ENCODE measurements at places on chromosomes 2 and 18.

DNA sequence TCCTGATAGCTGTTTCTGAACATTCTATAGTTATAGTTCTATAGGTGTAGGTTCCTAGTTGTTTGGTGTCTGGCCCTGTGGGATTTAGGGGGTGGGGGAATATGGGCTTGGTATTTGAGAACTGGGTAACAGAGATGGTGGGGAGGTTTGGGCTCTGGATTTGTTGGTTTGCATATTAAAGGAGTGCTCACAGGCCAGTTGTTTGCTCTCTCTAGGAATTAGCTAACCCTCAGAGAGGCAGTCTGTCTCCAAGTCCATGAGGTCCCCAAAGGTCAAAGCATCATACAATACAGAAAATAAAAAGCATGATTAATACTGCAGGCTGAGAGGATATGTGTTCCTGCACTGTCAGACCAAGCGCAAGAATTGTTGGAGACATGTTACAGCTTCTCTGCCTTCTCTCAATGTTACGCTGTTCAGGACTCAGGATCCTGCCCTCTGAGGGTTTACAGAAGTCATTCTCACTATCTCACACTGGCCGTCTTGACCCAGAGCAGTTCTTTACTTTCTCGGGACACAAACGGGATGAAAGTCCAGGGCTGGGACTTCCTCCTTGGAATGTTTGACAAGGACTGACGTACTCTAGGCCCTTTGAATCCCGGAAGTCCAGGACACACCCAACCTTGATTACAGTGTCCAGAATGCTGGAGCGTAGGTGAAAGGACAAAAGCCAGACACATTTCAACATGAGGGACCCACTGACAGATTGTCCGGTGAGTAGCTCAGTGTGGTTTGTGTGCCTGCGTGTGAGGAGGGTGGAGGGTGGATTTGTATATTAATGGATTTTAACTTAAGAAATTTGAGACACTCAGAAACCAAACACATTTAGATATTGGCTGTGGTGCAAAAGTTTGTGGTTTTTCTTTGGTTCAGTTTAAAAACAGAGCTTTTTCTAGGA is at the start of gene NOSTRIN:
TSS of gene NOSTRIN (plus strand) at position 677 of the 898 bp plus-strand sequence. CDS start at position 687, 10 bp downstream.
- no peak for DNase-seq

DNA sequence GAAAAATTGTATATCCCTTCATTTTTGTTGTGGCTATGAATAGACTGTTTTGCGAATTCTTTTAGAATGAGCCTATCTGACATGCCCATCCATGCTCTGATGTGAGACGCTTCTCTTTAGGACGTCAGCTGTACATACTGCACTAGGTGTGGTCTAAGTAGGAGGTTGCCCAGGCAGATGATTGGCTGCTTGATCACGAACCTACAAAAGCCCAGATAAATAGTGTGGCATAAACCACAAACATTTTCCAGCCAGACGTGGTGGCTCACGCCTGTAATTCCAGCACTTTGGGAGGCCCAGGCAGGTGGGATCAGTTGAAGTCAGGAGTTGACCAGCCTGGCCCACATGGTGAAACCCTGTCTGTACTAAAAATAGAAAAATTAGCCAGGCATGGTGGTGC is 251.8 kb downstream of the AGAP1 start:
- DNase-seq: no peak

- no peak for DNase-seq
These were observed 3.4 kb downstream of the WDFY1 start for GRCh38 chr2:223941579-223942277.

DNA sequence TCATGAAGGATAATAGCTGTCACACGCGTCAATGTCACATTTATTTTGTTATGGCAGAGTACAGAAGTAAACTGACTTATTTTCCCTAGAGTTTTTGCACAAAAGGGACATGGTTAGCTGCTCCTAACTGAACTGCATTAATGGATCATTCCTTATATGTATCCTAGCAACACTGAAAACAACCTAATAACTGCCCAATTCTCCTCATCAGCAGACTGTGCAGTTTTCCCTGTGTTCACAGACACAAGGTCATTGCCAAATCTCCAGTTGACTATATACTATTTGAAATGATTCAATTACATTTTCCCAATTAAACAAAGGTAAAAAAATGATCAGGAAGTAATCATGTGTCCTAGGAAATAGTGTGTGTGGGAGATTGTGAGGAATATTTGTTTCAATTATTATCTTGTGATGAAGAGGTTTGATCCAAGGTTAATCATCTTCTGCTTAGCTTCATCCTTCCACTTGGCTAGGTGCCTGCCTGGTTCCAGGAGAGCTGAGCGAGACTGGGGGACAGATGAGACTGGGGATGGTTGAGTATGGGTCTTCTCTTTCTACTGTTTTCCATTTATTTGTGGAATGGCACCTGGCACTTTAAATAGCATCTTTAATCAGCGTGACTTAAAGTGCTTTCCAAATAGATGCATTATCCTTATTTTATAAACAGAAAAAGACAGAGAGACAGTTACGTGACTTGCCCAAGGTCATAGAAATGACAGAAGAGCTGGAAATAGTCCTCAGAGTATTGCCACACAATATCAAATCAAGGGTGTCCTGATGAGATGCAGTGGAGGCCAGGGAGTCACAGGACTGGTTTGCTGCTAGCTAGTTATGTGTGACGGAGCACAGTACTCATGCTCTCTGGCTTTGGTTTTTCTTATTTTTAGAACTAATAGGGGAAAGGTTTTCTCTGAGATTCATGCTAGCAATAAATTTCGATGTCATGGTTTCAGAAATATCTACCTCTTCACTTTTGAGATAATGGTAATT is 335.6 kb downstream of the PIK3C3 start:
- DNase-seq: no peak

DNA sequence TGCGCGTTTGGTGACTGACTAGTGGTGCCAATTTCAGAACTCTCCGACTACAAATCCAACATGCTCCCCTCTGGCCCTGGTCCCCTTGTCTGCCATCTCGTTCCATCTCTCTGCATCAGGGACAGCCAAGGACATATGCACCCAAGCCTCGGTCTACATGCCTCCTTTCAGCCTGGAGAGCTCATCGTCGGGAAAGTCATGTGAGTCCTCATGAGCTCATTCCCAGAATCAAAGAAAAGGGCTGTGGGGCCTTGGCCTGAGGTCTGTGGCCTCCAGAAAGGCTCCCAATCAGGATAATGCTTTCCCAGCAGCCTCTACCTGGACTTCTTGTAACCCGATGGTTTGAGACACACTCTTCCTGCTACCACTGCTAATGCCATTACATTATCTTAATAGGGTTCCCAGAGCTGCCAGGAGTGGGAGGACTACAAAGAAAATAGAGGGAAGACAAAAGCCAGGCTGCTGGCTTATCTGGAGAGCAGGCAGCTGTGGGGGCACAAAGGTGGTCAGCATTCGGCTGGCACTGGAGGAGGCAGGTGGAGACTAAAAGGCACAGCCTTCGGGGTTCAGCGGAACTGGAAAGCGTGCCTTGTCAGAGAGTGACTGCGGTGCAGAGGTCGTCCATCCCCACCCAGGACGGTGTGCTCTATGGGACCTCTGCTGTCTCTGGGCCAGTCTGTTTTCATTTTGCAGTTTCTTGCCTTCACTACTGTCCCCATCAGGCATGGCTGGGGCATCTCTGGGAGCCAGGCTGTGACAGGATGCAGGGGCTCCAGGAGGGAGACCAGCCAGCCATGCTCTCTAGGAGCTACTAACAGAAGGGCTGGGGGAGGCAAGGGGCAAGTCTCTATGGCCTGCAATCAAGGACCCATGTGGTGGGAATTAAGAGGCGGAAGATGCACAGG is 104.4 kb upstream of the SMAD2 start:
- no peak for DNase-seq

GRCh38 chr2:224278531-224278930 is 123.4 kb downstream of the FAM124B start:
- no peak for DNase-seq

DNA sequence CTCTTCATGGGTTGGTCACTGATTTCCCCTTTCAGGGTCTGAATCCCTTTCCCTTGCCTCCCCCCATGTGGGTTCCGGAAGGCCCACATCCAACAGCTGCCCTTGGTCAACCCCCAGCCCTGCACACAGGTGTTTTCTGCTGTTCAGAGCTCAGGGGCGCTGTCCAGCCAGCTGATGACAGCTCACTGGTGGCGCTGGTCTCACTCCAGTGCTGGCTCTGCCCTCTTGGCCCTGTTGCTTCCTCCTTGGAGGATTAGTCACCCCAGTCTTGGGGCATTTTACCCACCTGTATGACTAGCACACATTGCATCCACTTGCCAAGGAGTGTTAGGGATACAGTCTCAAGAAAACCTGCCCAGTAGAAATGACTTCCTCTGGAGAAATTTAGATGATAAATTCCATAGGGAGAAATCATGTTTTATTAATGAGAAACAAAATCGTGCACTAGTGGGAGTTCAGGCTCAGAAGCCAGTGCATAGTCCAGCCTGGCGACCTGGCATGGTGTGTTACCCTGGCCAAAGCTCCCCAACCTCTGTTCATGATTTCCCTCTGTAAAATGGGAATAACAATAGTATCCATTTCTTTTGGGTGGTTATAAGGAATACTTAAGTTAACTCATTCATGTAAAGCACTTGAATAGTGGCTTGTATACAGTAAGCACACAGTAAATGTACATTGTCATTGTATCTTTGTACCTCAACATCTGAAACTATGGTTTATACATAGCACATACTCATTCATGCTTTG is 21.6 kb downstream of the CRIM1 start:
- DNase-seq: no peak

DNA sequence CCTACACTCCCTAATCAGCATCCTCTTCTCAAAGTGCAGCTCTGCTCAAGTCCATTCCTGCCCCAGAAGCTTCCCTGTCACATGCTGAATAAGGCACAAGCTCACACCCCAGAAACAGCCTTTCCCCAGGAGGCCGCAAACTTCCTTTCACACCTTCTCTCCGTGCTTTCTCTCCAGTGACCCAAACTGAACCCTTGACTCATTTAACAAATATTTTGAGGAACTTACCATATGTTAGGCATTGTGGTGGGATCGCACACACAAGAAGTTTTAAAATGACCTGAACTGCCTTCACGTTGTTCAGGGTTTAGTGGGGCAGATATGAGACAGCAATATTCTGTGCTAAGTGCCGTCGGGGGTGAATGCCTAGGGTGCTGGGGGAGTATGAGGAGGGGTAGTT is 161.3 kb downstream of the INSIG2 start:
- no peak for DNase-seq

GRCh38 chr2:73386894-73387636 is 1.4 kb downstream of the ALMS1 start:
- DNase-seq: no peak

GRCh38 chr2:72681016-72681995 is 144.5 kb downstream of the EXOC6B start:
- DNase-seq: no peak

DNA sequence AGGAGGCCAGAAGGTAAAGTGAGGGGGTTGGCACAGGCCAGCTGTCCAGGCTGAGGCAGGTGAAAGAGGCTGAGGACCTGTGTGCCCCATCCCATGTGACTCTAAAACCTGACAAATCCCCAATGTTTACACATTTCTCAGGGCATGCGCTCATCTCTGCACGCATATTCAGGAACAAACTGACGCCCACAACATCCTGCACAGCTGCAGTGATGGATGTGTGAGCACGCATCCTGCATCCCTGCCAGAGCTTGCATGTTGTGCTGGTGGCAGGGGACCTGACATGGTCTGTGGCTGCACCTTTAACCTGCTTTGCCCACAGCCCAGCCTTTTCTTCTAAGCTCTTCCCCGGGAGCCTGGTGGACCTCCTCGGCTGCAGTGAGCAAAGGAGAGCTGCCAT is 83.1 kb downstream of the FBXO15 start:
- no peak for DNase-seq

DNA sequence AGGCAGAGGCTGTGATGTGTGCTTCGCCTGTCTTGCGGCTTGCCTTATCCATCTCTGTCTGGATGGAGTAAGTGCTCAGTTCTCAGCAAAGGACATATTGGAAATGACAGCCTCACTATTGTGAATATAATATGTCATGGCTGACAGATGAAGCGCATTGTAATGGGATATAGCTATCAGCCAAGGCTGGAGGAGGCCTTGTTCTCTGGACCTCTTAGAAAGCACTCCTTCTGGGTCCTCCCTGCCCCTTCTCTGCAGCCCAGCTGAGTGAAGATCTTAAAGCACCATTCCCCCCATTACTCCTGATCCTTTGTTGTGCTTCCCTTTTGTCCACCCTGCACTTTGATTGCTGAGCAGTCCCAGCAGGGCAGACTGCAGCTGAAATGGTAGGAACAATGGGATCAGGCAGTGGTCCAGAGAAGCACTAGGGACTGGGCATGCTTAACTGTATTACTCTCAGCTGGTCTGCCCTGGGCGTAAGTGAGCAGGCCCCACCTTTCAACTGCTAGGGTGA is 265.3 kb downstream of the SETBP1 start:
- peak; percentile 89 for DNase-seq

- DNase-seq: no peak
These were observed 51.8 kb upstream of the BIN1 start for GRCh38 chr2:127158614-127159290.

GRCh38 chr2:9378433-9379390 is 44.6 kb downstream of the ITGB1BP1 start:
- no peak for DNase-seq

Data from NCI-H1417 treated with DMSO at 0.1 percent for 48 hours (cell line).